NAMALWA (cell line): ENCODE measurements at places on chromosomes 1 and 21.

GRCh38 chr21:37829447-37829846 lies 86.8 kb downstream of the KCNJ6 start:
- no peak for DNase-seq

DNA sequence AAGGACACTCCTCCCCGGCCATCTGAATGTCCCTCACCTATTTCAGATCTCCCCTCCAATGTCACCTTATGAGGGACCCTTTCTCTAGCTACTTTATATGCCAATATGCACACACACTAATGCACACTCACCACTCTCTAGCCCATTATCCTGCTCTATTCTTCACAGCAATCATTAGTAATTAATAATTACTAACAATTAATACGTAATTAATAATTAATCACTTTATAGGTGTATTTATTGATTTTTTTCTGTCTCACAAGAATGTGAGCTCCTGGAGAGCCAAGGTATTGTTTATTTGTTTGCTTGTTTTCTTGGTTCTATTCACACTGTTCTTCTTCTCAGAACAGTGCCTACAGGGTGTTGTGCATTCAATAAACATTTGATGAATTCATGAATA lies 385.2 kb upstream of the DUSP10 start:
- no peak for DNase-seq

DNA sequence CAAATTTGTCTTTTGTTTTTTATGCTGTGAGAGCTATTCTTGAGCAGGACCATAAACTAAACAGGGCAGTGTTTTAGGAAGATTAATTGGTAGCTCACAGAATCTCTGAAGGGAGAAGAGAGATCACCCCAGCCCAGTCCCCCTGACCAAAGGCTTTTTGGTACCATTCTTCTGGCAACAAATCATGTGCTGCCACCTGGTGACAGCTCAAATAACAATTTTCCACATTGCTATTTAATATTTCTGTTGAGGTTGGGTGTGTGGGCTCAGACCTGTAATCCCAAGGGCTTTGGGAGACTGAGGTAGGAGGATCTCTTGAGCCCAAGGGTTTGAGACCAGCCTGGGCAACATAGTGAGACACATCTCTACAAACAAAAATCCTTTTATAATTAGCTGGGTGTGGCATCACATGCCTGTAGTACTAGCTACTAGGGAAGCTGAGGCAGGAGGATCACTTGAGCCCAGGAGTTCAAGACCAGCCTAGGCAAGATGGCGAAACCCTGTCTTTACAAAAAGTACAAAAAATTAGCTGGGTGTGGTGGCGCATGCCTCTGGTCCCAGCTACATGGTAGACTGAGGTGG lies 2.2 kb upstream of the TESK2 start:
- peak; percentile 81 for DNase-seq

GRCh38 chr1:24862775-24863483 lies 67.1 kb downstream of the RUNX3 start:
- DNase-seq: no peak

DNA sequence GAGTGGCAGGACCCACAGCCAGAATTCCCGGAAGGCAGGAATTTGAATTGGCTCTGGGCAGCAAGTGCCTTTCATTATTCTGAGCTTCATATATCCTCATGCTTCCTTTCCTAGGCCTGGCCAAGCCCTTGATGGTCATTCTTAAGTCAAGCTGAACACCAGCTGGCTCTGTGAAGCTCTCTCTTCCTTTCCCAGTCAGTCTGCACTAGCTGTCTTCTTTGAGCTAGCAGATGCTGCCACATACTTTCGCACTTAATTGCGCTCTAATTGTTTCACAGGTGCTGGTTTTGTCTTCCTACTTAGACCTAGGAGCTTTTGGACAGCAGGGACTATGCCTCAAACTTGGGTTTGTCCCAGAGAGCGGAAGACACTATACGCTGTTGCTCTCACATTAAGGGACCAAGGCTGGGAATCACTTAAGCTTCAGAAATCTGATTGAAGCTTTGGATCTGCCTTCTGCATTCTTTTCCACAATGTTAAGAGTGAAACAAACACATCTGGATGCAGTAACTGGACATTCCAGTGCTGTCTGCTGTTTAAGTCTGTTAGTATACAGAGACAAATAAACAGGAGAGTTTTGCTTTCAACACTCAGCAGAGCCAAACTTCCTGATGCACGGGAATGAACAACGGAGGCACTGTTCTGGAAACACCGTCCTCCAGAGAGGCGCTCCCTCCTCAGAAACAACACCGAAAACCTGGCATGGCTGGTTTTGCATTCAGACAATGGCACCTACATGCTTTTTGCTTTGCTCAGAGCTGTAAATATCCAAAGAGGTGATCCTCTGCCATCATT lies 2.2 kb downstream of the TLR5 start:
- DNase-seq: no peak

DNA sequence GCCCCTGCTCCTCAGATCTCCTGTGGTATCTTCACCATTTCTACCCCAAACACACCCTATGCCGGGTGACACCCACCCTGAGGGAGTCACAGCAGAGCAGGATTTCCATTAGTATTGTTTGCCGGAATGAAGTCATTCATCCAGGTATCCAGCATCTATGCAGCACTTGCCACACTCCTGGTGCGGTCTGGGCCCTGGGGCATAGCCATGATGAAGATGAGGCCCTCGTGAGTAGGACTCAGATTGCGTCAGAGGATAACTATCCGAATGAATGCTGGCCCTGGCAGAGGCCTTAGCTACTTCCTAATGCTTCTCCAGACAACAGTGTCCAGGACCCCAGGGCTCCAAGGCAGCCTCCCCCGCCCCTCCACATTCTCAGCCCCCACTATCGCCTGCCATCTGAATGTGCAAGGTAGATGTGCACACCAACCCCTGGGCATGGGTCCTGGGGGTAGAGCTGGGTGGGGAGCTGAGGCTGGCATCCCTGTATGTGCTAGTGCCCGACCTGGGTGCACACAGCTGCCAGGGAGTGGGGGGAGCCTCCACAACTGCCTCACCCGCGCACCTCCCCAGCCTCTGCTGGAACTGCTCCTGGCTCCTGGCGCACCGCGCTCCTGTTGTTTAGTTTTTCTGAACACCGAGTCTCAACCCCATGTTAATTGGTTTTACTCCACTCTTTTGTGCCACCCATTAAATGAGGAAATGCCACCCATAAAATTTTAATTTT lies 25.5 kb upstream of the ZC3H12A start:
- DNase-seq: no peak

DNA sequence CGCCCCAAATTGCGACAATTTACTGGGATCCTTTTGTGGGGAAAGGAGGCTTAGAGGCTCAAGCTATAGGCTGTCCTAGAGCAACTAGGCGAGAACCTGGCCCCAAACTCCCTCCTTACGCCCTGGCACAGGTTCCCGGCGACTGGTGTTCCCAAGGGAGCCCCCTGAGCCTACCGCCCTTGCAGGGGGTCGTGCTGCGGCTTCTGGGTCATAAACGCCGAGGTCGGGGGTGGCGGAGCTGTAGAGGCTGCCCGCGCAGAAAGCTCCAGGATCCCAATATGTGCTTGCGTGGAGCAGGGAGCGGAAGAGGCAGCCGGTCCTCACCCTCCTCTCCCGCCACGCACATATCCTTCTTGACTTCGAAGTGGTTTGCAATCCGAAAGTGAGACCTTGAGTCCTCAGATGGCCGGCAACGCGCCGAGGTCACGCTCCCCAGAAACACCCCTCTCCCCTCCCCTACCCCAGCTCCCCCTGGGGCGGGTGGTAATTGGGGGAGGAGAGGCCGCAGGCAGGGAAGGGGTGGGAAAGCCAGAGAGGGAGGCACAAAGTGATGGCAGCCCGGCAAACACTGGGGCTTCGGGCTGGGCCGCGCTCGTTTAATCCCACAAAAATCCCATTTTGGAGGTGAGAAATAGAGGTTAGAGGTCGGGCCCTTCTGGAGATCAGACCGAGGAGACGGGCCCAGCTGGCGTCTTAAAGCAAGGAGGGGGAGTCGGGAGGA lies 6.2 kb downstream of the SIM2 start:
- no peak for DNase-seq
